ENCODE measurements at places on chromosomes 6 and 20.
A peak's percentile ranks its signal among the peaks of the same experiment; 100 is the strongest.

DNA sequence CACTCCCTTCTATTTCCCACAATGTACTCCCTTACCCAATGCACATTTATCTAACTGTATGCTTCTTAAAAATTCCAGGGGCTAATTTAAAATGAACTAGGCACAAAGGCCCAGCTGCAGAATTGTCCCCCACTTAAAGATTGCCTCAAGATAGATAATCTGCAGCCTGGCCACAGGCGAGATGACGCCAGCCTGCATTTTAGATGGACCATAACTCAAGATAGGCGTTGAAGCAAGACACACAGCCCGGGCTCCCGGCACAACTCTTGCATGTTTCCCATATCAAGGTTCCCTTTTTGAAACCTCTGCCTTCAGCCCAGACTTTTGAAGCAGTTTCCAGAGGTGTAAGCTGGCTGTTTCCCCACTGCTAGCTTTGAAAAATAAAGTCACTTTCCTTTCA lies 3.2 kb upstream of the REPS1 start:
- no peak for DNase-seq

GRCh38 chr6:112050429-112050828 lies 3.5 kb upstream of the CCN6 start:
- DNase-seq, result no peak

- DNase-seq, result no peak
Measured at GRCh38 chr6:43869079-43869710, 99.2 kb downstream of the VEGFA start.

DNA sequence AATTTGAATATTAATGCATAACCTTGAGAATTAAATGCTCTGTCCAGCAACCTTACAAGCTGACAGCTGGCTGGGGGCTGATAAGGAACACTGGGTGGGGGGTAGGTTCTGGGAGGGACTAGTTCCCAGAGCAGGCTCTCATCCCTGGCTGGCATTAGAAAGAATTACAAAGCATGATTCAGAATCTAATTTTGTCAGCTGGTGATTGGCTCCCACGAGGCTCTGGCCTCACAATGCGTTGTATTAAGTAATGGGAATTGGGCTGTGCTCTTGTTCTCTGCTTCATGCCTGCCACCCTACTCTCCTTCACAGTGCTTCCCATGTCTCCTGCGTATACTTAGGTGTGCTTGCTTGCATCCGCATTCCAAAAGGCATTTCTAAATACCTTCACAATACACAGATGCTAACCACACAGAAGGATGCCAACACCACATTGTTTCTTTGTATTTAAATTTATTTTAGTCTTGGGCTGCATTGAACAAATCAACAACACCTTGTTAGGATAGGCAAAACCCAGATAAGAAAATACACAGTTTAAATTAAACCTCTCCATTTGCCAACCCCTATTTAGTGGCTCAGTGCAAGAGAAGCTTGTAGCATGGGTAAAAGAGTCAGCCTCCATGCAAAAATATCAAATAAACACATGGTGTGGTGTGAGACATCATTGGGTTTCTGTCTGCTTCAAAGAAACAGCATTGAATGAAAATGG lies 434.5 kb upstream of the JAG1 start:
- DNase-seq, result no peak

GRCh38 chr6:155177363-155177961 lies 86.4 kb upstream of the CLDN20 start:
- DNase-seq, result peak; percentile 42

DNA sequence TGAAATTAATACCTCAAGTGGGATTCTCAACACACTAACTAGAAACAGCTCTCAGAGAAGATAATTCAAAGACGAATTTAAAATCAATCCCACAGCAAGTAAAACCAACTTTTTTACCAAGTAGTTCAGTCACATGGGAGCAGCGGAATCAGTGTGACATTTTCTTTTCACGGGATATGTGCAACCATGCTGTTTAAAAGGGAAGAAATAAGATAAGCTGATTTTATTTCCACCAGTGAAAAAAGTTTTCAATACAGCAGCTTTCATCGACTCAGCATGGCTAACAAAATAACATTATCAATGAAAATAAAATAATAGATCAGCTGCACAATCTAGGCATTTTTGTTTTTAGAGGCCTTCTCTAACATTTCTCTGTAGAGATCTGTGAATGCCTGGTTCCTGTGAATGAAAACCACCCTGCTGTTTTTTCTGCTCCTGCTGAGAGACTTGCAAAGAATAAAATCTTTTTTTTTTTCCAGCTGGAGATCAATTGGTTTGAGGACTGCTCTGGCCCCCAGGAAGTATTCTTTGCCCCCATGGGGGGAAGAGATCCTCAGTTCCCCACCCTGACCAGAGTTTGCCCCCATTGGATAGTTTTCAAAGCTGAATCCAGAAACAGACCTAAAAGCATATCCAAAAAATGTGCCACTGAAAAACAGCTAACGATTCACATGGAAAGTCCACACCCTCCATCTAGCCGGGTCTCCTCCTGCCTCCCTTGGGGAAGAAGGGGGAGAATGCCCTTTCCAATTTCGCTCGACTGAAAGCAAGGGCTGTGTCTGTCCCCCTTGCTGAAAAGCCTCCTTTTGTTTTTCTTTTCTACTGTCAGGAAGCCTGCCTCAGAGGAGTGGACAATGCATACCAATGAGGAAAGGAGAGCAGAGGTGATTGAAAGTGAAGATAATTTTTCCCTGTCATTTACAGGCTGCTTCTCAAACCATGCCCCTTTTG lies 317.6 kb downstream of the PRKN start:
- DNase-seq, result no peak

GRCh38 chr6:51959744-51960383 lies 127.5 kb downstream of the PKHD1 start:
- DNase-seq, result peak; percentile 40

DNA sequence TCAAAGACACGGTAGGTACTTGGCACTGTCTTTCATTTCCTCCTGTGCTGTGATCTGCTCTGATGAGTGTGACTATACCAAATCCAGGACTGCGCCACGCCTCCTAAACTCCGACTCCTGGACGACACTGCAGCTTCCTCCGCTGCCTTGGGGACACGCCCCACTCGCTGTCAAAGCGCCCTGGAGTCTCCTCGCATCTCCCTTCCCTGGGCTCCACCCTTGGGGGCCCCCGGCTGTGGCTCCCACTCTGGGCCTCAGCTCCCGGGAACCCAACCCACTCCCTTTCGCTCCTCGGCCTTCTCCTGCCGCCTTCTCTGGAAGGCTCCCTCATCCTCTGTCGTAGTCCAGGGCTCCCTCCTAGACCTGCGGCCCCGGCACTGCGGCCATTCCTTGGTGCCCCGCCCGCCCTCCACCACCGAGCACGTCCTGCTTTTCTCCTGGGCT lies 61.2 kb downstream of the RSPH3 start:
- no peak for DNase-seq

DNA sequence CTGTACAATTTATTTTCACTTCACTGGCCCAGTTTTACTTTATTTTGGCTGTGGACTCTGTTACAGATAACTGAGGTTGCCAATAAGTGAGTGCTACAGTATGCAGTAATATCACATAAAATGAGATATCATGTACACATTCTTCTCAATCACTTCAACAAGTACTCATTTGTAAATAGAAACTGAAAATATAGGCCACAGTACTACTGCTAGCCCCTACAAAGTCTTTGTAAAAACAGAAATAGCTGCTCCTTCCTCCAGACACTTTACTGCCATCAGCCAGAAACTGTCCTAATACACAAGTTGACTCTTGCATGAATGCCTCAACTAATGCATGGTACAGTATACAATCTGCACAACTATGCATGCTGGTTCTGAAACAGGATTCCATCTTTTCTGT lies 9.2 kb downstream of the DTNBP1 start:
- peak; percentile 24 for DNase-seq

- no peak for DNase-seq
Measured at GRCh38 chr6:107290491-107290890, 168.9 kb downstream of the PDSS2 start.

DNA sequence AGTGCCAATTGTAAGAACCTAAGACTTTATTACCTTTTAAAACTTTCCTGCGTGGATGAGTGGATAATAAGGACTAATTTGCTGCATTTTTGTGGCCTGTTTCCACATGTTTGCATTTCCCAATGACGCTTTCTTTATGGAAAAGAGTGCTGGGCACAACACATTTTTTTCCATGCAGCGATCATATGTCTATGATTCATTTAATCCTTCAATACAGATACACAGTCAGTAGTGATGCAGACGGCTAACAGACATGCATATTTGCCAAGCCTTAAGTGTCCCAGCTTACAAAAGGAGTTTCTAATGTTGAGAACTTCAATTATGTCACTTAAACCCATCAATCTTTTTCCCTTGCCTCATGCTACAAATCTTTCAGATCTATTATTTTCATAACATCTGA lies 239.8 kb upstream of the PREP start:
- no peak for DNase-seq

- peak; percentile 34 for DNase-seq
Measured at GRCh38 chr20:52242237-52243230, 51.0 kb upstream of the ZFP64 start.

DNA sequence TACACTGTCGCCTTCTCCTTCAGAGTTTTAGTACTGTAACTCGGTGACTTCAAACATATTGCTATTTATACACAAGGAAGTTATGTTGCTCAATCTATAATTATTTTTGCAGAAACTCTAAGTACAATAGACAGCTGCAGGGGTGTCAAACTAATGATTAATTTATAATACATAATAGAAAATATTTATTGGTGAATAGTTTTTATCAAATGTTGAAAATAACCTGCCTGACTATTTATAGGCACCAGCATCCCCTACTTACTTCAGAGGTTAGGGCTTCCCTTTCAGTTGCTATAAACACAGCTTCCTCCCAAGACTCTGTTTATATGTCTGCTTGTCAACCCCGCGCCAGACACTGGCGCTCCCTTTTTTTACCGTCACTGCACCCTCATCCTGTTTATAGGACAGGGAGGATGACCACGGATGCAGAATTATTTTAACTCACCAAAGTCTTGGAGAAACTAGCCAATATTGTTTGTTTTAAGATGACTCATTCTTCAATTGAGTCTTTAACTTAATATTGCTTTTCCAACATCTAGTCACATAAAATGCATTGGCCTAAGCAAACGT lies 225.0 kb downstream of the ALDH8A1 start:
- no peak for DNase-seq

DNA sequence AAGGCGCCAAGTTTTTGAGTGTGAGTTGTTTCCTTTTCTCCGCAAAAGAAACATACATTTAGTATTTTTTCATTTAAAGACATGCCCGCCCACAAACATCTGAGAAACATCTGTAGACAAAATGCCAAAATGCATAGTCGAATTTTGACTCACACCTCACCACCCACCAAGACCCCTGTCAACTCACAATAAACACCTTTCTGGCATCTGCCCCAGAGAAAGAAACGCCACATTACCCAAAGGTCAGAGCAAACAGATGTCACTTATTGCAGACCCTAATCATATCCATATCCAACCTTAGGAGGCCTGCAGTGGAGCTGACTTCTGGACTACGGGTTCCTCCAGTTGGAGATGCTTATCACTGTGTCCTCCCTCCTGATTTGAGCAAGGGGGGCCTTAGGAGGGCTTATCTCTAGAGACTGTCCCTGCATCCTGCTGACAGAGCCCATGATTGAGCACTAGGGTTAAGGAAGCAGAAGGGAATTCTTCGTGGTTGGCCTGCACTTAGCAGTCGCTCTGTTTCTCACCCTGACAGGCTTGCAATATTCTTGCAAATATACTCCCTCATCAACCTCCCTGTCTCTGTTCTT lies 90.5 kb upstream of the TBX18 start:
- no peak for DNase-seq

DNA sequence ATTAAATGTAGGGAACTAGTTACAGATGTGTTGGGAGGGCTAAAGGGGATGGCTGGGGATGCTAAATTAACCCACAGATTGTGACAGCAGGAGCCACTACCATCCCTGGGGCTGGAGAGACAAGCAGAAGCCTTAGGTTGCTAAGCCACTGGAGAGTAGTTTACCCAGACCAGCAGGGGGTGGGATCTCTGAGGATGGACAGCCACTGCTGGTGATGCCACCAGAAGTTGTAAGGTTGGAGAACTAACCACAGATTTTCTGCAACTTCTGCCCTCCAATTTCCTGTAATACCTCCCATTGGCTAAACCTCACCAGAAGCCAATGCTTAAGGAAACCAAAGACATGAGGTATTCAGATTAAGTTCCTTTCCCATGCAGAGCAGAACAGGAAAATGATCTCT lies 139.6 kb upstream of the NOX3 start:
- no peak for DNase-seq

GRCh38 chr20:62907384-62908317 lies 18.7 kb downstream of the DIDO1 start:
- DNase-seq, result no peak

DNA sequence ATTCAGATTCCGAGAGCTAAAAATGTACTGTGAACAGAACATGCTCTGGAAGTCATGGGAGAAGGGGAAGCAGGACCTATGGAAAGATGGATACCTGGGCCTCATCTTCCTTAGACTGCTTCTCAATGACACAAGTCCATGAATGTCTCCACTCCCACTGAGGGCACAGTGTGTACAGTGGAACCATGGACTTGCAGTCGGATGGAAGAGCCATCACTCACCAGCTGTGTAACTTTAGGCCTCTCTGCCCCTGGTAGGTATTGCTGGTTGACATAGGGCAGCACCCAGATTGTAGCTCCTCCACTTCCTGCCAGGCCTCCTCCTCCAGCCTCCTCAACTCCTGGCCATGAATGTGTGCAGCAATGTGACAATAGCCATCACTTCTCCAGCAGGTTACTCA lies 52.5 kb downstream of the MAFB start:
- no peak for DNase-seq

GRCh38 chr6:17665132-17665531 lies 41.6 kb downstream of the NUP153 start:
- DNase-seq, result no peak

GRCh38 chr6:124967444-124967843 lies 5.2 kb downstream of the RNF217 start:
- no peak for DNase-seq

DNA sequence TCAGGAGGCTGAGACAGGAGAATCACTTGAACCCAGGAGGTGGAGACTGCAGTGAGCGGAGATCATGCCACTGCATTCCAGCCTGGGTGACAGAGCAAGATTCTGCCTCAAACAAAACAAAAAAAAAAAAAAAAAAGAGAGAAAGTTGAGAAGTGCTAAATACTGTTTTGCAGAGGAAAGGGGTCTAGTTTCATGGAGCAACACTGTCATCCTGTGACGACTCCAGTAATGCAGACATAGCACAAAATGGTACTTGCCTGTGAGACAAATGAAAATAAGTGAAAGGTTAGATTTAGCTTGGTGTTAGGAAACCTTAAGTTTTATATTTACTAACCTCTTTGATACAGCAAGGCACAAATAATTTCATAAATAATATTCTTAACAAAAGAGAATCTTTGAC lies 29.7 kb downstream of the CEP162 start:
- DNase-seq, result no peak

DNA sequence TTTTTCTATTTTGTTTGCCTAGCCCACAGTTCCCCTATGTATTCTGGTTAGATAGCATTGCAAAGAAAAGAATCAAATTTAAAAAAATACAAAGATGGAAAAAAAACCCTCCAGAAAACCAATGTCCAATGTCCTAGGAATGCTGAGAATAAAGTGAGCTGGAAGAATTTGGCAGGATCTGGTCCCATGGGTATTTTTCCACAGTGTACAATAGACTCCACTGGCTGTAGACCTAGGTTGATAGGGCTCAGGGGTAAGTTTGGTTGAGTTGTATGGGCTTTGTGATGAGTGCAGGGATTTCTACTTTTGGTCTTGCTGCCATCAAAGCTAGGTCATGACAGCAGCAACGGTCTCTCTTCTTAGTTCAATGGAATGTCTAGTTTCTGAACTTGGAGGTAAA lies 41.5 kb downstream of the SLC22A2 start:
- DNase-seq, result no peak

Data from GM13976 (cell line).